ENCODE measurements at places on chromosomes 13 and 19.

DNA sequence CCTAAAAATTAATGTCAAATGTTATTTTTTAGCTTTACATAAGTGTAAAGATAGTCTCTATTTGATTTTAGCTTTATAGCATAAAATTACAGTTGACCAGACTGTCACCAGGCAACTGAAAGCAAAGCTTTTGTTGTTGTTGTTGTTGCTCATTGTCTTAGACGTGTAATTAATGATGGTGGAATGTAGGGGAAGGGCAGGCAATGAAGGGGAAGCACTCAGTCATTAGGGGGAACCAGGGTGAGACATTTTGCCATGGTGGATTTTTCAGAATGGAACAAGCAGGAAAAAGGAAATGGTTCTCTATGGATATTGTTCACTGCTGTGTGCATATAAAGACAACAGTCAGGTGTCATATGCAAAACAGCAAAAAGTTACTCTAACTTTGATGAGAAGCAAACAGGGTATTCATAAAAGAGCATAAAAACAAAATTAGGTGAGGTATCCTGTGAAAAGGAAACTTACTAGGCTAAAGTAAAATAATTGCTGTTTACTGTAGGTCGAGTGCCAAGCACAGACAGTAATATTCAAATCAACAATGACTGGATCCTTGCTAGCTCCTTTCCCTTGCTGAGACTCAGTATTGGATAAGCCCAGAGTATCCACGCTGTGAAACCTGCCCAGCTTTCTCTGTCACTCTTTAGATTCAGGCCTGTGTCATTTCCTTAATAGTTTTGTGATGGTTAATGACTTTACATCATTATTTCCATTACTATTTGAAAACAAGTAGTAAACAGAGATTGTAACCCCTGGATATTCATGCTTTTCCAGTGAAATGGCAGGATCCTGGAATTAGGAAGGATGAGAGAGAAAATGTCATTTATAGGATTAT is 110.5 kb downstream of the LRCH1 start:
- no peak for DNase-seq

DNA sequence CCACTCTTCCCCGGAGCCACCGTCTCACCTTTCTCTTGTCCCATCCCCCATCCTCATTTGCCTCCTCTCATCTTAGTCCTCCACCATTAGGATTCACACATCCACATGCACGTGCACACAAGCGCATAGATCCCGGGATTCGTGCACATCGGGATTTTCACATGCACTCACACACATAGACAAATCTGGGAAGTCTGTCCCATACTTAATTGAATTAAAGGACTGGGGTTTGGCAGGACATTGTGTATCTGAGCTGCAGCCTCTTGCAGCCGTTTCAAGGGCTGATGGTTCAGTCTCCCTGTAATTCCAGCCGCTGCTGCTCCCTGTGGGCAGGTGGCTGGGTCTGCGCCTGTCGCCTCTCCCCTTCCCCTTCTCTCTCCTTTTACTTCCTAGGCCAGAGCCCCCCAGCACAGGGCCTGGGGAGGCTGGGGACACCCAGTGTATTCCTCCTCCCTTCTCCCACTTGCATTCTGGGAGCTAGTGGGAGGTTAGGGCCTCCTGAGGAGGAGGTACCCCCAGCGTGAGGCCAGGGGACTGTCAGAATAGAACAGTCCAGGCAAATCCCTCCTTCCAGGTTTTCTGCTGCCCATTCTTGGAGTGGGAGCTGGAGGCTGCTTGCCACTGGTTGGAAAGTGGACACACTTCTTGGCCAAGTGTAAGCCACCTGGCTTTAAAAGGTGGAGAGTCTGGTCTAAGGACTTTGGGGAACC is 43.6 kb downstream of the LYL1 start:
- DNase-seq, result no peak

DNA sequence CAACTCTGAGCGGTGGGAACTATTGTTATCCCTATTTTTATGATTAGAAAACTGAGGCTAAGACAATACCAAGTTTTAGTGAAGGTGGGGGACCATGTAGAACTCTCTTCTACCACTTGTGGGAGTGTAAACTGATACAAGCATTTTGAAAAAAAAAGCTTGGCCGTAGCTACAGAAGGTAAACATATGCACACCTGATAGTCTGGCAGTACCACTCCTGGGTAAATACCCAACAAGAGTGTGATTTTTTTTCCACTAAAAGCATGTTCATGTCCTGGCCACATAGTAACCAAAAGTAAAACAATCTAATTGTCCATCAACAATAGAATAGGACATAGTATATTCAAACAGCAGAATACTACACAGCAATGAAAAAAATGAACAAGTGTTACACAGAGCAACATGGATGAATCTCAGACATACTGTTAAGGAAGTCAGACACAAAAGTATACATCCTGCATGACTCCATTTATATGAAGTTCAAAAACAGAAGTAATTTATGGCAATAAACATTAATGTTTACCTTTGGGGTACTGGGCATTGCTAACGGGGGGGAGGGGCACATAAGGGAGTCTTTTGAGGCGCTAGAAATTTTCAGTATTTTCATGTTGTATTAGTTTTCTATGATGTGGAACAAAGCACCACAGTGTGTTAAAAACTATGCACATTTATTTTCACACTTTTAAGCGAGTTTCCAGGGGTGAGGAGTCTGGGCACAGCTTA is 6.4 kb upstream of the SPATA13 start:
- DNase-seq, result no peak

GRCh38 chr13:48431987-48432615 is 19.2 kb upstream of the LPAR6 start:
- DNase-seq, result no peak

DNA sequence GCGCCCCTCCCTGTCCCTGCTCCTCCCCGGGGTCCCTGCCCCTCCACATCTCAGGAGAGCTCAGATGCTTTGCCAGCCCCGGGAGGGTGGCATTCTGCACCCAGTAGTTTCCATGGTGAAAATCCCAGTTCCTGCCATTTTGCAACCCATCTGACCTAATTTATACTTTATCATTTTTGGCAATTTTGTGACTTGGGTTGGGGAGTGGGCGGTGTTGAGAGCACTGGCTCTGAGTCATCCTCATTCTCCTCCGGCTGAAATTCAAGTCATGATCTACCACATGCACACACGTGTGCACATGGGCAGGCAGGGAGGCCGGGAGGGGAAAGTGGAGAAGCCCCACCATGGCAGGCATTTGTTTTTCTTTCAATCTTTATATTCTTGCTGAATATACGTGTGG is 208.6 kb downstream of the URI1 start:
- no peak for DNase-seq

Measured in NCI-H1436 (cell line).